ENCODE measurements at places on chromosomes 5 and 9.
A peak's percentile ranks its signal among the peaks of the same experiment; 100 is the strongest.

DNA sequence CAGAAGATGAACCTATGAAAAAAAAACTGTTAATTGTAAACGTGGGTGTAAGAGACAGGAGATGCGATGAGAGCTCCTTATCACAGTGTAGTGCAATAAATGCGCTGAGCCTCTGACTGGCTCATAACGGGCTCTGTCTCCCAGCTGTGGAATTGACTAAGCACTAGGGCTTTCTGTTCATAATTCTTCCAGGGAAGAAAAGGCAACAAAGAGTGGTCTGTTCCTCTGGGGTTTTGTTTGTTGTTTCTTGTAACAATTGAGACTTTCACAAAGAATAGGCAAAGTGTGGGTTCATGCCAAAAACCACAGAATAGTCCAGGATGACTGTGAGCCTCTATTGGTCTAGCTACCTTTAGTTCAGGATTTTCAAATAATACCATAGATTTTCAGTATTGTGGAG lies 39.4 kb downstream of the UBE2QL1 start:
- no peak for DNase-seq

- DNase-seq, result no peak
Measured at GRCh38 chr5:122007546-122007945, 45.8 kb downstream of the SRFBP1 start.

GRCh38 chr9:135229701-135230385 lies 142.4 kb downstream of the OLFM1 start:
- no peak for DNase-seq

- DNase-seq, result no peak
Measured at GRCh38 chr5:168128557-168128956, 162.9 kb upstream of the WWC1 start.

- peak; percentile 96 for DNase-seq
Measured at GRCh38 chr5:123209502-123210027, 120.5 kb downstream of the PRDM6 start.

GRCh38 chr5:163381832-163382231 lies 55.6 kb upstream of the CCNG1 start:
- no peak for DNase-seq

DNA sequence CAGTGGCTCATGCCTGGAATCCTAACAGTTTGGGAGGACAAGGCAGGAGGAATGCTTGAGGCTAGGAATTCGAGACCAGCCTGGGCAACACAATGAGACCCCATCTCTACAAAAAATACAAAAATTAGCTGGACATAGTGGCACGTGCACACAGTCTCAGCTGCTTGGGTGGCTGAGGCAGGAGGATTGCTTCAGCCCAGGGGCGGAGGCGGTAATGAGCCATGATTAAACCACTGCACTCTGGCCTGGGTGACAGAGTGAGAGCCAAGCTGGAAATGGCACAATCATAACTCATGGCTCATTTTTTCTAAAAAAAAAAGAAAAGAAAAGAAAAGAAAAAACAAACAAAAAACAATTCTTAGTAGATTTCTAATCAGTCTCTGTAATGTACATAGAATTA lies 446.2 kb downstream of the ELAVL2 start:
- DNase-seq, result no peak

- no peak for DNase-seq
Measured at GRCh38 chr9:69931340-69931739, 110.7 kb downstream of the CFAP95 start.

- no peak for DNase-seq
Measured at GRCh38 chr5:43409809-43410271, 2.4 kb downstream of the CCL28 start.

- DNase-seq, result no peak
Measured at GRCh38 chr9:108212184-108212583, 643.6 kb downstream of the ACTL7B start.

DNA sequence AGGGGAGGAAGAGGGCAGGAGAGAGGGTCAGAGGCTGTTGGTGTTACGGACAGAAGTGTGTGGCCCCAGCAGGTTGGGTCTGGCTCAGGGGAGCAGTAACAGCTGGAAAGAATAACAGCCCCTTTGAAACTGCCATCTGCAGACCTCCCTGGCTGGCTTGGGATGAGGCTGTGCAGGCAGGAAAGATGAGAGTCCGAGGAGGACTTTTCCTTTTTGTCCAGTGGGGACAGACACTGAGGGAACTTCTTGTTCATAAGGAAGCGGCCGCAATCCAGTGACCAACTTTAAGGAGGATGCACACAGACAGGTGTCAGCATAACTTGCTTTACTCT lies 14.8 kb upstream of the PLEKHG4B start:
- no peak for DNase-seq

DNA sequence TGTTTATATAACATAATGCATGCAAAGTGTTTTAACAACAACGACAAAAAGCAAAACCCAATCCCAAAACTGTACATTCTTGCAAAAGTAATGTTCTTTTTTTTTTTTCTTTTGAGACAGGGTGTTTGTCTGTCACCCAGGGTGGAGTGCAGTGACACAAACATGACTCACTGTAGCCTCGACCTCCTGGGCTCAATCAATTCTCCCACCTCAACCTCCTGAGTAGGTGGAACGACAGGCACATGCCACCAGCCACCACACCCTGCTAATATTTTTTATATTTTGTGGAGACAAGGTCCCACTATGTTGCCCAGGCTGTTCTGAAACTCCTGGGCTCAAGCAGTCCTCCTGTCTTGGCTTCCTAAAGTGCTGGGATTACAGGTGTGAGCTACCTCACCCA lies 13.6 kb upstream of the HAVCR1 start:
- no peak for DNase-seq

DNA sequence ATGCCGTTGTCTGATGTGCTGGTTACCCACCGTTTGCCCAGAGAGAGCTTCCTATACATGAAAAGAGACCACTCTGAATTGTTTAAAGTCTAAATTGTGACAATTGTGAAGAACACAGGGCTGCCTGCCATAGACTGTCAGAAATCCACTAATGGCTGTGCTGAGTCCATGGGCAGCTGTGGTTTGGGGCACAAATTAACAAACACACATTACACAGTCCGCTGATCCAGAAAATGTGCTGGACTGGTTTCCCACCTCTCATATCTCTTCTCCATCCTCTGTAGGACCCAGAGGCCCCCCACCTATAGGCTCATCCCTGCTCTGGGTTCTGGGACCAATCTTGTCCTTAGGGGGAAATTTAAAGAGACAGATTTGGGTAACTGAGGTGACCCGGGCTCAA lies 19.0 kb upstream of the LIFR start:
- DNase-seq, result no peak

GRCh38 chr5:115389799-115390382 lies 93.4 kb upstream of the CCDC112 start:
- no peak for DNase-seq

- DNase-seq, result peak; percentile 30
Measured at GRCh38 chr5:174323878-174324281, 278.4 kb downstream of the NSG2 start.

DNA sequence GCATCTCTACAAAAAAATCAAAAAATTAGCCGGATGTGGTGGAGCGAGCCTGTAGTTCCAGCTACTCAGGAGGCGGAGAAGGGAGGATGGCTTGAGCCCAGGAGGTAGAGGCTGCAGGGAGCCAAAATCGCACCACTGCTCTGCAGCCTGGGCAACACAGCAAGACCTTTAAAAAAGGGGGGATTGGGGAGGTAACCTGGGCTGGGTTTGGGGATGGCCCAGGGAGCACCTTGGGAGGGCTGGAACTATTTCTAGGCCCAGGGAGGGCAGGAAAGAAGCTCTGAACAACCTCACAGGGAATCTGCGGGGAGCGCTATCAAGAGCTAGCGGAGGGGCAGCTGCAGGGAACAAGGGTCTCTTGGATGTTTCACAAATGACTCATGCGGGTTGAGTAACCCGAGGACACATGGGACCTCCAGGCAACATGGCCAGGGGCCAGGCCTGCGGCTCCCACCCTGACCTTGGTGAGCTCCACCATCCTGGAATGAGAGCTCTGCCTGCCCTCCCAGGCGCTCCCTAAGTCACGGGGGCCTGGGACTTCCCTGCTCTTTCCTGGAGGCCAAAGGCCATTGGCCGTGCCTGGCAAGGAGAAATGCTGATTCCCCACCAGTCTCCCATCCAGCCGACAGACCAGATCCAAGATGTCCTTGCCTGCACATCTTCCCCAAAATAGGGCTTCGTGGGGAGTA lies 23.4 kb downstream of the SARDH start:
- peak; percentile 87 for DNase-seq

- no peak for DNase-seq
Measured at GRCh38 chr5:107570181-107570580, 100.6 kb downstream of the EFNA5 start.

- no peak for DNase-seq
Measured at GRCh38 chr9:14561929-14562405, 131.3 kb downstream of the ZDHHC21 start.

DNA sequence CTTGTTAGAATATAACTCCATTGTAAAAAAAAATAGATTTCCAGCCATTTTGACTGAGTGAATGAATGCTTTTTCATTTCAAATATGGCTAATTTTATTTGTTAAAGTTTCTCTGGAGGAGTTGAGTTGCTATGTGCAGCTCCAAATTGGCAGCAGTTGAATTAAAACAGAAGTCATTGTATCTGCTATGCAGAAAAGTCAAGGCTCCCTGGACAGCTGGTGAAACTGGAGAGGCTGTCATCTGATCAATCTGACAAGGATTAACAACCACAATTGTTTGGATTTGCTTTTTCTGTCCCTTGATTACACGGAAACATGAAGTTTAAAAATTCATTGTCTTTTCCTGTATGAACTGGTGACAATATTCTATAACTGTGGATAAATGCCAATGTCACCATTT lies 713.9 kb downstream of the EFNA5 start:
- no peak for DNase-seq

- no peak for DNase-seq
Measured at GRCh38 chr9:90368928-90369327, 273.7 kb downstream of the DIRAS2 start.

GRCh38 chr9:136237486-136238341 lies 7.9 kb downstream of the QSOX2 start:
- DNase-seq, result no peak

- DNase-seq, result peak; percentile 46
Measured at GRCh38 chr5:139574641-139575312, 13.6 kb downstream of the UBE2D2 start.

- peak; percentile 87 for DNase-seq
Measured at GRCh38 chr9:128215491-128216409, 12.6 kb downstream of the DNM1 start.

GRCh38 chr5:146313027-146313426 lies 25.6 kb upstream of the POU4F3 start:
- DNase-seq, result no peak

DNA sequence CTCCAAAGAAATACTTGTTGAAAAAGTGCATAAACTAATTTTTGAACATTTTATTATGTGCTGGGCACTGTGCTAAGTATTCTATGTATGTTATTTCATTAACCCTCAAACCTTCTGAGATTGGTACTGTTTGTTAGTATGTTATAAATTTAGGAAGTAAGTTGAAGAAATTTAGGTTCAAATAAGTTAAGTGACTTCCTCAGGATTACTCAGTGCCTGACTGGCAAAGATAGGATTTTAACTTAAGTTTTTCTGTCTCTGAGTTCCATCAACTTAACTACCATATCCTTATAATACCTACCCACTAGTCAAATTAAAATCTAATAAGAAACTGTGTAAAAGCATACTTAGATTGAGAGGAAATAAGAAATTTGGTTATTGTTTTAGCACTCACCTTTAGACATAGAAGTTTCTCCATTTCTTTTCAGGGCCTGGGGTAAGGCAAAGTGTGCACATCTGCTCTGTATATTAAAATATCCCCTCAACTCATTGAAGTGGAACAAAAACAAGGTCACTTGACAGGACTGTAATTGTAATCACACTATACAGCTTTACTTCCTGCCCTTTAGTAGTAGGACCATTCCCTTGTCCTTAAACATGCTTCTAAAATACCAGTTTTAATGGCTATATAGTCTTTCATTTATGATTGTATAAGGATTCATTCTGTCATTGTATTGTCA lies 15.2 kb downstream of the TGFBR1 start:
- DNase-seq, result no peak

- no peak for DNase-seq
Measured at GRCh38 chr5:25150819-25151218, 506.0 kb upstream of the CDH10 start.

- peak; percentile 9 for DNase-seq
Measured at GRCh38 chr5:173890195-173890991, 2.2 kb downstream of the CPEB4 start.

DNA sequence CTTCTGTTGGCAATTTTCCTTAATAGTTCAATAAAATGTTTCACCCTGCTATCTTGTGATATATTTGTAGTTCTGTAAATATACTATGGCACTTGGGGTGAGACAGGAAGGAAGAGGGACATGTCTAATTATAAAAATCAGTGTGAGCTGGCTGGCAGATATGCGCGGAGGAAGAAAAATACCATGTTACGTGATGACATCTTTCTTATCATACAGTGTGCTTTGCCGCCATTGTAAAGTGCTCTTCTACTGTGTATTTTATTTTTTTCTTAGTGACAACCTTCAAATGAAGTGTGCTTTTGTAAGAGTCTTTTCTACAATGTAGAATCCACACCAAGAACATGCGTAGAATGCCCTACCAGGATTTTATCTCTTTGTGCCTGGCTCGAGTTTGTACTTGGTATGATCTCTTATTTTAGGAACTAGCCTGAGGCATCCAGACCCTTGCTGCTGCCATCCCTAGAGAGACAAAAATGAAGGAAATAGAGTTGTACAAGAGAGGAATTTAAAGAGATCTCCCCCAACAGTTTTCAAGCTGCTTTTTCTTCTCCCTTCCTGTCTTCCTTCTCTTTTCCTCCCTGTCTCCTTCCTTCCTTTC lies 46.7 kb upstream of the RIOK2 start:
- peak; percentile 8 for DNase-seq

DNA sequence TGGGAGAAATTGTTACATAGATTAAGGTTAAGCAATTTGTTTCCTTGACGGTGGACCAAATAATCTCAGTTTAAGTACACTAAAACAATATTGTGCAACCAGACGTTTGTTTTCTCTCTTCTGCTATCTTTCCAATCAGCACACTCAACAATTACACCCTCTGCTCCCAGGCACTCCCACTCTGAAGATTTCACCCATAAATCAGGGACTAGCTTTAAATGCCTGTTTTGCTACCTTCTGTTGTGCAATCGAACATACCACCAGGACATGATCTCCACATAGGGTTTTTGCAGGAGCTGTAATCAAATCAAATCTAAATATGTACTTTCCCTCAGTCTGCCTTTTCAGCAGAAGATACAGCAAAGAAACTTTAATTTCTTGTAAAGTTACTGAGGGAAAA lies 405.8 kb upstream of the TLE4 start:
- DNase-seq, result no peak

DNA sequence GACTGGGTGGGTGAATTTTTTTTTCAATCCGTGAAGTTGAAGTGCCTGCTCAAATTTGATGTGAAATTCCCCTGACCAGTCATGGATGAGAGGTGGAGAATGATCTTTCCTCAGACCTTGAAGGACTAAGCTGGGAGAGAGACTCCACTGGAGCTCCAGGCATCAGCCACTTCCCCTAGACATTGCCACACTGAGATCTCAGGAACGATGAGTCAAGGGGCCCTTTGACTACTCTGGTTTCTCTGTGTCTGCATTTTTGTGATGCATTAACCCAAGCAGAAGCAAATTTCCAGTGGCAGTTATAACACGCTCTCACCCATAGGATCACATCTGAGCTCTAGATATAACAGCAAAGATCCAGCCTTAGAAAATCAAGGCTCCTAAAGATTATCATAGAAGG lies 171.2 kb upstream of the KIF2A start:
- no peak for DNase-seq
